Activated naive CD4-positive, alpha-beta T cell (primary cell): ENCODE measurements at places on chromosomes 3 and 15.
A peak's percentile ranks its signal among the peaks of the same experiment; 100 is the strongest.

DNA sequence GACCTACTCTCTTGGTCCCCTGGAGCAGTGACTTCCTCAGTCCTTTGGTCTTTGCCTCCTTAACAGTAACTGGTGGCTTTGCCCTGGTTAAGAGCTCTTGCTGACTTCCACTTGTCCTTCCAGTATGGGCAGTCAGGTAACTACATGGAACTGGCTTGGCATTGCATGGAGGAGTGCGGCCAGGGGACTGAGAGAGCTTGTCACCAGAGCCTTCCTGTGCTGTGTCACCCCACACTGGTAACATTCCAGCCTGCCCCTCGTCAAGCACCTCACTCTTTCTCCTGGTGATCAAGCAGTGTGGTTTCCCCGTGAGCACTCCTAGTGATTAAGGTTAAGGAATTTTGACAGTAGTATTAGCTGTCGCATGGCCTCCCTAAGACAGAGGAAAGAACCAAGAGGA, 19.3 kb upstream of the SNX22 start:
- no peak for DNase-seq

DNA sequence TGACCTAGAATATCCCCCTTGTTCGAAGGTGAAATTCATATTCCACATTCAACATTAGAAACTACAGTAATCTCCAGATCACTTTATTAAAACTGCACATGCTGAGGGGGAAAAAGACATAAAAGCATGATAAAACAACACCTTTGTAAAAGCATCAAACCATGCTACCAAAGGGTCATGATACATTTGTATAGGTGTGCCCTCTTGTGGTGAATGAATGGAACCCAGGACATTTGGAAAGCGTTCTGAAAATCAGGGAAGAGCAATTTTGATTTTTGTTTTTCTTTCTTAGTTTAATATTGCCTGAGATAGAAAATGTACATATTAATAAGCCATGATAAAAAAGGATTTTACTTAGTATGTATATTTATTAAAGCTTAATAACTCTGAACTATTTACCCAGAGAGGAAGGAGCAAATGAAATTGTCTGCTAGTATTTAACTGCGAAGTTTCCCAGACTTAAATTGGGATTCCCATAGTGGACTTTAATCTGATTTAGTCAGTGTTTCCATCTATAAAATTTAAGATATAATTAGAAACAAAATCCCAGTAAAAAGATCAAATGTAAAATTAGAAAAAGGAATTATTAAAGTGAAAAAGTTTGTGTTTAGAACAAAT, 105.8 kb upstream of the ARL6 start:
- no peak for DNase-seq

DNA sequence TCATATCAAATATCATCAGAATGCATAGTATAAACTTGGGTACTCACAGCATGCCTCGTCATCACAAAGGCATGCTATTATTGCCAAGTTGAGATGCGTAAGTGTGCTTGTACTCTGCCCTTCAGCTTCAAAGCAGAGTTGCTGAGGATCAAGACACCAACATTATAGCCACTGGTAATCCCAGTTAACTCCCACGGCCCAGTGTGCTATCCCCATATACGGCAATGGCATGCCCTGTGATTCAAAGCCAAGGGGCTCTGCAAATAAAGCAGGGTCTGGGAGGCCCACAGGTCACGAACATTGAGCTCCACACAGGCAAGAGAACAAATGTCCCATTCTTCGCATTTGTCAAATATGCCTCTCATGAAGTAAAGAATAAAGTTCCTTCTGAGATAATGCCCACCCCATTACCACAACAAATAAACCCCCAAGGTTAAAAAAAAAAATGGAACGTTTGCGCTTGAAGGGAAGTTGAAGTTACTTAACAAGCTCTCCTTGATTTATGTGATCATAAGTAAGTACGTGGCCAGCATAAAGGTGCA, 298.1 kb upstream of the NECTIN3 start:
- DNase-seq: no peak

GRCh38 chr3:142817897-142818296, 71.0 kb downstream of the PCOLCE2 start:
- DNase-seq: no peak

DNA sequence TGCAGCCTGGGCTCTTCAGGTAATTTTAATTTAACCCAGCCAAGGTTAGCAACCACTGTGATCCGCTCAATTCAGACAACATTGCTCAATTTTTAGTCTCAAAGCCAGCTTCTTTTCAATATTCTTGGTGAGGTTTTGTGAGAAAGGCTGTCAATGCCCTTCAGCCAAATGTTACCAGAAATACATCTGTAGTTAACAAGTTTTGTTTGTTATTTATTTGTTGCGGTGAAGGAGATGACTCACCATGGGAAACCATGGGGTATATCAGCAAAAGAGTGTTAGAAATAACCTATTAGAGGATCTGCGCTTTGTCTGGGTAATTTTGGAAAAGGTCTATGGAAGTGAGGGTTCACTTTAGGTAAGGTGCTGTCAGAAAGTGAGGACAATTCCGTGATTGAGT, 5.0 kb downstream of the SLC9C1 start:
- DNase-seq: no peak

- no peak for DNase-seq
These were observed 59.7 kb downstream of the CCDC33 start for GRCh38 chr15:74295800-74296199.

DNA sequence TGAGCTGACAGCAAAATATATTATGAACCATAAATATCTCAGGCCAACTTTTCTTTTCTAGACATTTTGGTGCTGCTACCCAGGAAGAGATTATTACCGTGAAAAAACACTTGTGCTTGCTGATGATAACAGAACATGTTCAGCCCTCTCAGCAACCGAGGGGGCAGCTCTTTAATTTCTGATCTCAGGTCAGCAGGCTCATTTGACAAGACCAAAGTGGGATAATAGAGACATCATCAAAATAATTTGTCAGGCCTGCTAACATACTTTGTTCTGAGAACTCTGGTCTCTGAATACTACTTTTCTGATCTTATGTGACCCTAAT, 645.9 kb upstream of the KCNMB2 start:
- no peak for DNase-seq

DNA sequence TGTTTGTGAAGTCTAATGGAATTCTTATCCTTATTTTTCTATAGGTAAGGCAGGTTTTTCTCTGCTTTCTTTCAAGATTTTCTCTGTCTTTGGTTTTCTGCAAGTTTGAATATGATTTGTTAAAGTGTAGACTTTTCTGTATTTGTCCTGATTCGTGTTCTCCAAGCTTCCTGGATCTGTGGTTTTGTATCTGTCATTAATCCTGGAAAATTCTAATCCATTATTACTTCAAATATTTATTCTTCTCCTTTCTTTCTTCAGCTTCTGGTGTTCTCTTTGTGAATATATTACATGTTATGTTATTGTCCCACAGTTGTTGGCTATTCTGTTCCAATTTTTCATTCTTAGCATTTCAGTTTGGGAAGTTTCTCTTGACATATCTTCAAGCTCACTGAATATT, 76.4 kb downstream of the PDCD6IP start:
- DNase-seq: no peak

GRCh38 chr3:194867270-194867983, 181.7 kb downstream of the FAM43A start:
- DNase-seq: no peak

DNA sequence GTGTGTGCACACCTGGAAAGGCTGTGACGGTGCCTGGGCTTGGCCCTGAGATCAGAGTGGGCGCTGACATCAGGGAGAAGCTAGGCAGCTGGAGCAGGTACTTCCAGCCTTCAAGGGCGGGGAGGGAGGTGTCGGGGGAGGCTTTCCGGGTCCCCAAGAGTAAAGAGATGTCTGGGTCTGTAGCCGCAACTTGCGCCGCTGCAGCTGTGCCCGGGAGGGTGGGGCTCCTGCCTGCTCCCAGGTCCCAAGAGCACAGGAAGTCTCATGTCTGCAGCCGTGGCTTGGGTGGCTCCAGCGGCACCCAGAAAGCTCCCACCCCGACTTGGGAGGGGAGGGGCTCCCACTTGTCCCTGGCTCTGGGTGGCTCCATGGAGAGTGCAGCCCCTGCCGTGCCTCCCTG, 103.2 kb upstream of the BNIP2 start:
- peak; percentile 7 for DNase-seq

GRCh38 chr3:46812237-46812791, 50.9 kb downstream of the MYL3 start:
- no peak for DNase-seq

GRCh38 chr15:63669074-63669473, 71.9 kb downstream of the FBXL22 start:
- DNase-seq: no peak

GRCh38 chr3:37323494-37323893, 149.1 kb upstream of the LRRFIP2 start:
- DNase-seq: no peak

GRCh38 chr15:99213187-99213811, 36.1 kb downstream of the TTC23 start:
- no peak for DNase-seq

GRCh38 chr15:59691194-59691805, 2.2 kb upstream of the BNIP2 start:
- peak; percentile 19 for DNase-seq

GRCh38 chr3:127207727-127208482, 15.0 kb downstream of the PRR23E start:
- no peak for DNase-seq

DNA sequence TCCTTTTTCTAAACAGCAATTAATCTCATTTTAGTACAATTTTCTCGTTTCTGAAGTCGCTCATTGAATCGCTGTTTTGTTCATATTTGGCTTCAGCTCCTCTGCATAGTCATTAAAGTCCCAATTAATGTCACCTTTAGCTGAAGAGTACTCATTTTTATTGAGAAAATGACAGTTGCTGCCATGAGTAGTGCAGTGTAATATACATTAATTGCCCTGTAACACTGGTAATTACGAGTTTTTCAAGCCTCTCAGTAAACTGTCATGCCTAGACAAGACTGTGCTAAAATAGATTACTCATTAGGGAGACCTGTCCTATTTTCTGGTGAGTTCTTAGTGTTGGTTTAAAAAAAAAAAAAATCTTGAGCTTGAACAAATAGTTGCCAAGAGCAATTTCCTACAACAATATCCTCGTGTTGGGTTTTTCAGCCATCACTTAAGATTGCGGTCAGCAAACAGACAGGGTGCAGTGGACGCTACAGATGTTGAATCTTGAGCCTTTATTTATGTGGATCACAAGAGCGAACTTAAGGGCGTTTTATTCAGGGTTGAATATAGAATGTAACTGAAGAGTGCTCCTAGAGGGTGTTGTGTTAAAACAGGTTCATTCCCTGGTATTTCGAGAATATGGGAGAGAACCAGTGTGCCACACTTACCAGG, 176.0 kb downstream of the CDIN1 start:
- no peak for DNase-seq

DNA sequence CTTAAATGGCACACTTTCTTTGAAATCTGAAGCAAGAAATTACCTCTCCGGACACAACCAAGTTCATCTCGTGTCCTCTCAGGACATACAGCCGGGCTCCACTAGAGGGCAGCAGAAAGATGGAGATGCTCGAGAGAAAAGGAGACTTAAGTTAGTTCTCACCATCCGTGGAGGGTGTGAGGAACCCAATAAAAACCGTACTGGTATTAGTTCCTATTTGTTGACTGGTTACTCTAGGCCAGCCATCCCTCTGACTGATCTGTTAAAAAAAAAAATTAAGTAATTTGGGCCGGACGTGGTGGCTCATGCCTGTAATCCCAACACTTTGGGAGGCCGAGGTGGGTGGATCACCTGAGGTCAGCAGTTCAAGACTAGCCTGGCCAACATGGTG, 7.9 kb upstream of the CYP11A1 start:
- peak; percentile 71 for DNase-seq

DNA sequence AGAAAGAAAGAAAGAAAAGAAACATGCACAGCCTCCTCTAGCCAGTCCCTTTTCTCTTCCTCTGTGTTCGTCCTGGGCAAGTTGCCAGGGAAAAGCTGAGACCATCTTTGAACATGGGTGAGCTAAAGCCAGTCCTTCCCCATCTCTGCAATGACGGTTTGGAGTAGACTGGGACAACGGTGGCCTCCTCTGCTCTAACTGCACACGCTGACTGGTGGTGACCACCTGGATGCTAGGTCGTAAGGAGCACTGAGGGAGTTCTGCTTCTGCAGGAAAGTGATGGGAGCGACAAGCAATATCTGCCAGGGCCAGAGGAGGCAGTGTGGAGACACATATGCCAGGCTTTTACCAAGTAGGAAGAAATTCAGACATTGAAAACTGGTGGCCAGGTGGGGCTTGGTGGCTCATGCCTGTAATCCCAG, 111.7 kb downstream of the NUP210 start:
- DNase-seq: no peak
